Stimulated activated CD8-positive, alpha-beta memory T cell treated with anti-CD3 and anti-CD28 coated beads, Interleukin-7, amount 100 ng/mL, for 24 hours (primary cell): ENCODE measurements at places on chromosomes 3 and 15.

GRCh38 chr3:64462203-64462602 lies 225.6 kb downstream of the ADAMTS9 start:
- no peak for DNase-seq

- no peak for DNase-seq
Observed at GRCh38 chr15:62607643-62608042, 434.9 kb upstream of the TPM1 start.

DNA sequence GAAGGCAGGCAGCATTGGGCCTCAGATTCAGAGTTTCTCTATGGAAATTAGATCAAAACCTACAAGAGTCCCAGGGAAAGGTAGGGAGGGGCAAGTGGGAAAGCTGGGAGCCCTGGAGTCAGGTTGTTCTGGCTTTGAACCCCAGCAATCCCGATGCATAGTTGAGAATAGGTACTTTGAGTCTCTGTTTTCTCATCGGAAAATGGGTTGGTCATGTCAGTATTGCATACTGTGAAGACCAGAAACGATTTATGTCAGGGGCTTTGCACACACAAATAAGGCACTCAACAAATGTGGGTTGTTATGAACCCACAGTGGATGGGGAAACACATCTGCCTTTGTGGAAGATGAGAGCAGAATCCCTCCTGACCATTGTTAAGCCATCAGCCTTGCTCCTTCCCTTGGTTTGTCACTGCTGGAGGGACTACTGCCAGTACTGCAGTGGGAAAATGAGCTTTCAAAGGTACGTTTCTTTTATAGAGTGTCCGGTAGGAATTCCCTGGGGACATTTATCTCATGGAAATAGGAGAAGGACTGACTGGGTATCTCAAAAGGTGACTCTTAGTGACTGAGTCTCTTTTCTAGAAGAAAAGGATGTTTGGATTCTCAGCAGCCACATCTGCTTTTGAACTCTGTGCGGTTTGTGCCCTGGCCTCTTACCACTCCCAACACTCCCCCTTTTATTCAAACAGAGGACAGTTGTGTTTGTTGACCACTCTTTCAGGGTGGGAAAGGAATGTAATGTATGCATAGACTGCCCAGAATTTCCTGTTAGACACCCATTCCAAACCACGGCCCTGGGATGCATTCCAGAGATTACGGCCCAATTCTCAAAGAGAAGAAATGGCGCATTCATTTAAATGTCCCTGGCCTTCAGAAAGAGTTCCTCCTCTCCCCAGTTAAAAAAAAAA lies 54.6 kb upstream of the VILL start:
- DNase-seq, result no peak

DNA sequence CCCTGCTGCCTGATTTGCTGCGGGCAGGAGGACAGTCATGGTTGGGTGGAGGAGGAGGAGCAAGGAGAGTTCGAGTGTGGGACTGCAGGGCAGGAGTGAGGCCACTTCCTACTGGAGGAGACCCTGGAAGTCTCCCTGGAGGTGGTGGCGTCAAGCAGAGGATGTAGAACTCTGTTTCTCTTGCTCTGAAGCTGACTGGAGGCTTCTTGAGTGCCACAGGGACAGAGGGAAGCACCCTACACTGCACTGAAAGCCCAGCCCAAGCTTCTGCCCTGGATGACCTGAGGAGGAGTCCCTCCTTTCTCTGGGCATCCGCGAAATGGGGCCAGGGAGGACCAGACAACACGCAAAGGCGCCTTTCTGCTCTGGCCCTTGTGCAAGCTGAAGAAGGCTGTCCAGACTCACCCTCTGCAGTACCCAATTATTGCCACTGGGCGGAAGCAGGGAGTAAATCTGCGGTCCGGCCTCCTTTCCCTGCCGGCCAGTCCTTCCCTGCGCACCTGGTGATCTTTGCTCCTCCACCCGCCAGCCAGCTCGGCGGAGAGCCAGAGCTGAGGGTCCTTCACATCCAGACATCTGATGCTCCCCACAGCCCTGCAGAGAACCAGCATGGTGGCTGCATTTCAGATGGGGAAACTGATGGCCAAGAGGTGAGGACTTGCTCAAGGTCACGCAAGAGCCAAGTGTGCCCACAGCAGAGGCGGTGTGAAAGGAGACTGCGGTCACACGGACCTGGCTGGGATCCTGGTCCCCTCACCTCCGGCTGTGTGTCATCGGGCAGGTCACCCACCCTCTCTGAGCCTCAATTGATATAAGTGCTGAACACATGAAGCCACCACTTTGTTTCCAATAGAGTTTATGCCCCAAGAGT lies 207.1 kb downstream of the TBC1D2B start:
- DNase-seq, result peak; percentile 13

- DNase-seq, result no peak
Observed at GRCh38 chr15:87197981-87198380, 1058.6 kb downstream of the NTRK3 start.

DNA sequence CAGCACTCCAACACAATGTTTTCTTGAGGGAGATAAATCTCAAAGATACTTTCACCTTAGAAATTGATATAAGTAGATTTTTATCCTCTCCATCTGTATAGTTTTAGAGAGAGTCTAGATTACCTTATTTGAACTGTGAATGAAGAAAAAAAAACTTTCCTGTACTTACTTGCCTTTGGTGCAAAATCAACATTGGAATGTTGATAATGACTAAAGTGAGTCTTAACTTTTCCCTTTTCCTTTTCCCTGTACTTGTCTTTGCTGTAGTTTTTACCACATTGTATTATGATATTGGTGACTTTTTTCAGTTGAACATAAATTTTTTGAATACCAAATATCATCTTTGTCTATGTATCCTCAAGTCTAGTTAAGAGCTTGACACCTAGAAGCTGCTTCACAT lies 6.7 kb downstream of the ALCAM start:
- no peak for DNase-seq

- no peak for DNase-seq
Observed at GRCh38 chr3:152350776-152351175, 82.0 kb downstream of the MBNL1 start.

GRCh38 chr15:38470816-38471215 lies 16.9 kb downstream of the FAM98B start:
- DNase-seq, result no peak

- DNase-seq, result peak; percentile 10
Observed at GRCh38 chr3:129278966-129279906, 566 bp downstream of the HMCES start.

DNA sequence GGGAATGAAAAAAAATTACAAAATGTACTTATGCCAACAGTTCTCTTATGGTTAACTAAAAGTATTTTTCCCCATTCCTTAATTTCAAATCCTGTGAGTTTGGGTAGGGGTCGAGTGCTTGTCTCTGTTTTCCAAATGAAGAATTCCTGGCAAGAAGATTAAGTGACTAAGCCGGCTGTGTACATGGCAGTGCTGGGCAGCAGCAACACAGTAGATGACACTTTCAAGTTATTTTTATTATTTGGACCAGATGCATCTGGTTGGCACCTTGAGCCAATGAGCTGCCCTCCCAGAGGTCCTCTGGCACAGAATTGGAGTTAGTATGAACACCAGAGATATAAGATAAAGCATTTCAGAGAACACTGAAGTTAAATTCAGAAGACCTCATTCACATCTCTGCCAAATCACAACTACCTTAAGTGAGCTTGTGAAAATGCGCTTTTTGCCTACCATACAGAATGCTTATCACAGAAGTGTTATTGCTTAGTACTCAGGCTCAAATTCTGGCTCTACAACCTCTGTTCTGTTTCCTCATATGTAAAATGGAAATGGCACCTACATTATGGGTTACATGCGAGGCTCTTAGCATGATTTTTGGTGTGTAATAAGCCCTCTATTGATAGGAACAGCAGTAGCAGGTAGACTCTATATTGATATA lies 256.9 kb downstream of the UBE2E2 start:
- no peak for DNase-seq

- no peak for DNase-seq
Observed at GRCh38 chr15:100284191-100284590, 57.6 kb downstream of the ADAMTS17 start.

- DNase-seq, result no peak
Observed at GRCh38 chr3:101941318-101942040, 92.2 kb downstream of the NFKBIZ start.

DNA sequence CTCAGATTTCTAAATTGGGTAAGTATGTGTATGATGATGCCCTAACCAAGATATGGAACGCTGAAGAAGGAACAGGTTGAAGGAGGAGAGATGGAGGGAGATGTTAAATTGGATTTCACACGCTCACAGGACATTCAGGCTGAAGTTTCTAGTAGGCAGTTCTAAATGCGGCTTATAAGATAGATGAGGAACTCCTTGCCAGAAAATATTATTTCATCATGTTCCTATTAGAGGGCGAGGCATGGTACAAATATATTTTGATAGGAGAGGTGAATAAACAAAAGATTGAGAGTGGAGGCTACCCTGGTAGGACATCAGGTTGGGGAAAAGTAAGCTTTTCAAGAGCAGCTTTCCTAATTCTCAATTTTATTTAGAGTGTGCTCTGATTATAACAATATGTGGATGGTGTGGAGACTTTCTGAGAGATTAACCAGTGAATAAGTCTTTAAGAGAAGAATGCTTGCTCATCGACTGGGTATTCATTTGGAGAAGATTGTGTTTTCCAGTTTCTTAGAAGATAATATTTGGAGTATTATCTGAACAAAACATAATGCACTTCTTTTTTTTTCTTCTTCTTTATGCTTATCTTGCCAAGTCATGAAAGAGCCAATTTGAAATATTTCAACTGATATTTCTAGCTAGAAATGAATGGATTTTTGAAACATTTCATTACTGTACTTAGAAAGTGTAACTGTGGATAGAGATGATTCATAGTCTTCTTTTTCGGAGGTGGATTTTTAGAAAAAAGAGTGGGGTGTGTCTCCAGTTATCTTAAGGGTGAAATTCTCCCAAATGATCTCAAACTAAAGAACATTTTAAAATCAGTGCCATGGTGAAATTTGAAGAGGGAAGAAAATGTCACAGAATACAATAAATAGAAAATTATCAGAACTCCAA lies 88.5 kb downstream of the B3GALNT1 start:
- DNase-seq, result no peak

DNA sequence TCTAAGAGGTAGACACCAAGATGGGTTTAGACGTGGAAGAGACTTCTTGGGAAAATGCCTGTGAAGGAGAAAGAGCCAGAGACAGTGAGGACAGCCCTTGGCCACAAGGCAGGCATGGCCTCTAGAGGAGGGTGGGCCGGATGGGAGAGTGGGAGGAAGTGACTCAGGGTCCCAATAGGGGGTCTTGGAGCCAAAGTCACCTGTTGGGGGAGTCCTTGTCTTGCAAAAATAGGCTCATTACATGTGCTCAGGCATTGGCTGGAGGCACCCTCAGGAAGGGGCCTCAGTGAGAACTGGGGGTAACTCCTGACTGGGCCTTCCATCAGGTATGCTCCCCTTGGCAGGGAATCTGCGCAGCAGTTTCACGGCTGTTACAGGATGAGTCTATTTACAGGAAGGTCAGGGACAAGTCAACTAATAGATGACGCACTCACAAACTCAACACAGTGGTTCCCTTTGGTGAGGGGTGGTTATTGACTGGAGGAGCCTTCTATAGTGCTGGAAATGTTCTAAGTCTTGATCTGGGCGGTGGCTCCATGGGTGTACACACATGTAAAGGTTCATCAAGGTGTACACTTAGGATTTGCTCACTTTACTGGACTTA lies 259.6 kb downstream of the XXYLT1 start:
- DNase-seq, result no peak

DNA sequence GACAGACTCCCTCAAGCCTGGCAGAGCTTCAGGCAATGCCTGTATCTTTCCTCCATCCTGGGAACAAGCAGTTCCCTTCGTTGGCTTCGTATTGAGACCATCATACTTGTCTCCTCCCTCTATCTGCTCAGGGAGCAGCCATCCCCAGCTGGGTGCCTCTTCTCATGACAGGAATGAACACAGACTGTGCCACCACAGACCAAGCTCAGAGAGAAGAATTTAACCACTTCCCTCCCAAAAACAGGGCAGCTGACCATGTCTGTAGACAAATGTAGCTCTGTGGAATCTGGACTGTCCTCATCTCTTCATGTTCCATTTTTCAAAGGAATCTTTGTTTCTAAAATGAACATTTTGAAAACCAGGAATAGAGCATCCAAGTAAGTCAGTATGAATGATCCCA lies 245.4 kb downstream of the ERC2 start:
- no peak for DNase-seq

GRCh38 chr3:89635137-89635536 lies 527.7 kb downstream of the EPHA3 start:
- no peak for DNase-seq

GRCh38 chr3:19248767-19249166 lies 100.5 kb downstream of the KCNH8 start:
- DNase-seq, result no peak

GRCh38 chr3:14765060-14765400 lies 53.7 kb upstream of the FGD5 start:
- no peak for DNase-seq

- DNase-seq, result no peak
Observed at GRCh38 chr3:31948280-31948679, 32.8 kb downstream of the OSBPL10 start.

DNA sequence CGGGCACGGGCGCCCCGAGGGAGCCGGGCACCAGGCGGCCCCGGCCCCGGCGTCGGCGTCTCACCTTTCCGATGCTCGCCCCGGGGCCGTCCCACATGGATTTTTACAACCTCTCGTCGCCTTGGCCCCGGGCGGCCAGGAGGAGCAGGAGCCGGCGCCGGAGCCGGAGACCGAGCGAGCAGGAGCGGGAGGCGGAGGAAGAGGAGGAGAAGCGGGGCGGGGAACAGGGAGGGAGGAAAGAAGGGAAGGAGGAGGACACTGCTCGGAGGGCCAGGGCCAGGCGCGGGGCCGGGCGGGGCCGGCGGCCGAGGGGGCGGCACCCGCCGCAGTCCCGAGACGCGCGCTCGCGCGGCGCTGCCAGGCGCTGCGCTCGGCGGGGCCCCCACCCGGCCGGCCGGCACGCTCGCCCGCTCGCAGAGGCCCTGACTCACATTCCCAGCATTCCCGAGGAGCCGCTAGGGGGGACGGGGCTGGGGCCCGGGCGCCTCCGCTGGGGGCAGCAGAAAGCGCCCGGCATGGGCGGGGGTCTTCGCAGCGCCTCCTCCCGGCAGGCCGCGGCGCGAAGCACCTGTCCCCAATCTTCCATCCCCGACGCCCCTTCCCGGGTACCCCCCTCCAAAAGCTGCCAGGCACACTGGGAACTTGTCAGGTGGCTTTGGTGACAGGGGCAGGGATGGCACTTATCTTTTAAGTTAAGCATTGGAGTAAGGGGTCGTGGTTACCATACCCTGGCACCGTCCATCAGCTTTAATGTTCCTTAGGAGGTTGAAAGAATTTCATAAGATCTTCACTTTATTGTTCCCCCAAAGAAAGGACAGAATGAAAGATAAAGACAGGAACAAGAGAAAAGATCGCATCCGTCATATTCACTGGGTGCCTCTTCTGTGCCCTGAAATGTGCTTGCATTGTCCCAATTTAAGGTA lies at the start of gene ERC2:
TSS of gene ERC2 (minus strand) at position 284 of the 923 bp plus-strand sequence.
- no peak for DNase-seq

DNA sequence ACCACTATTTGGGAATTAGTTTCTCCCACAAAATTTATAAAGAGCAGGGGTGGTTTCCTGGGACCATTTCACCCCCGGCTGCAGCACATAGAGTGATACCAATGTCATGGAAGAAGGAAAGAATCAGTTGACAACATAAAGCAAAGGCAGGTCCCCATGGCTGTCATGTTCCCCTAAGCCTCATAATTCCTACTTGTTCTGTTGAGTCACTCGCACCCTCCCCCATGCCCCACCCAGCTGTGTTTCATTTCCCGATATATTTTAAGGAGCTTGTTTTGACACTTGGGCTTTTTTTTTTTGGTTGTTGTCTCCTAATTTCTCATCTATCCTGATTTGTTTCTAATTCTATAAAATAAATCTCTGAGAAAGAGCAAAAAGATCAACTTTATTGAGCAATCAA lies 24.9 kb downstream of the ERC2 start:
- no peak for DNase-seq
